CD4-positive, alpha-beta T cell treated with Interleukin-15 for 4 hours (primary cell): ENCODE measurements at places on chromosomes 5 and 9.

DNA sequence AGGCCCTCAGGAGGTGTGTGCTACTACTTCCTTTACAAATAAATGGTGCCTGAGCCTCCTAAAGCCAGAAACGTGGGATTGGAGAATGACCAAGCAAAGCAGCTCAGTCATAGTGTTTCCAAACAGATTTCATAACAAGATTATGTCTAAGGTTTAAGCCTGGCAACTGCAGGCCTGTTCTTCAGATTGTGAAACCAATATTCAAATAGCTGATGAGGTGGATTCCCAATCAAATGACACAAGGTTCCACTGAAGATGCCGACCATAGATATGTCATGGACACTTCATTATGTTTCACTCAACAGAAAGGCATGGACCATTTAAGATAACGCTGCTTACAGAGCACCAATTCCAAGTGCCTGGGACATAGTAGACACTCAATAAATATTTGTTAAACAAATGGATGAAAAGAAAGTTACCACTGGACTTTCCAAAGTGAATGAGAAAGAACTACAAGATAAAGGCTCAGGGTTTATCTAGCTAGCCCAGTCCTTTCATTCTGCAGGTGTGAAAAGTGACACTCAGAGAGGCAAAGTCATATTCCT, 189.5 kb downstream of the ACTL7B start:
- no peak for DNase-seq

GRCh38 chr5:131610198-131611063, 24.6 kb downstream of the RAPGEF6 start:
- no peak for DNase-seq

- no peak for DNase-seq
These were observed 27.9 kb upstream of the KLF9 start for GRCh38 chr9:70442328-70442848.

DNA sequence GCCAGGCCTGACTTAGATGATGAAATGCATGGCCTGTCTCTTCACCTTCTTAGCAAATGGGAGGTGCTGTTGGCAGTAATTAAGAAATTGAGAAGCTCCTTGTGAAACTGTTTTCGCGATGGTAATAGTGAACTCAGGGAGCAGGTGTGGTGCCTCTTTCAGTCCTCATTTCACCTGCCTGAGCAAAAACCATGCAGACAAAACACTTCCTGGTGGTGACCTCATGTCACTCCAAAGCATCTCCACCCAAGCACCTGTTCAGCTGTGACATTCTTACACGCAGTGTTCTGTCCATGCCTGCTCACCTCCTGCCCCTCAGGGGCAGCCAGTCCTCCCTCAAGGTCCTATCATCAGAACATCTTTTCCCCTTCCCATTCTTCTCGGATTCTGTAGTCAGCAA, 146.5 kb downstream of the CD180 start:
- no peak for DNase-seq

- no peak for DNase-seq
These were observed 33.6 kb upstream of the SARDH start for GRCh38 chr9:133771486-133772482.

DNA sequence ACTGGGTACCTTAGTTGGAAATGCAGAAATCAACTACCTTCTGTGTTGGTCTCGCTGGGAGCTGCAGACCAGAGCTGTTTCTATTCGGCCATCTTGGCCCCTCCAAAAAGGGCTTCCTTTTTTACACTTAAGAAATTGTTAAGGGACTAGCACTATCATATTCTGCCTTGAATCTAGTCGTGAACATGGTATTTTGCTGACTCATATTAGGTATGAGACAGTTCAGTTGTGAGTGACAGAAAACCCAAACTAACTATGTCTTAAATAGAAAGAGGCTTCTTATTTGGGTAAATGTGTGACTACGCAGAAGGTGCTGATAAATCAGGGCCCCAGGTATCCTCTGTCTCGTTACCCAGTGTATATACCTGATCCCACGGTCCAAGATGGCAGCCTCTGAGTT, 298.2 kb downstream of the EDIL3 start:
- no peak for DNase-seq

DNA sequence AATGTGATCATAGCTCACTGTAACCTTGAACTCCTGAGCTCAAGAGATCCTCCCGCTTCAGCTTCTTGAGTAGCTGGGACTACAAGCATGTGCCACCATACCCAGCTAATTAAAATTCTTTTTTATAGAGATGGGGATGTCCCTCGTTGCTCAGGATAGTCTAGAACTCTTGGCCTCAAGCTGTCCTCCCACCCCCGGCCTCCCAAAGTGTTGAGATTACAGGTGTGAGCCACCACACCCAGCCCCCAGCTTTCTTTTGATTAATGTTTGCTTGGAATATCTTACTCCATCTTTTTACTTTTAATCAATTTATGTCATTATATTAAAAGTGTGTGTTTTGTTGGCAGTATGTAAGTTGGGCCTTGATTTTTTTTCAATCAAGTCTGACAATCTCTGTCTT, 59.4 kb upstream of the EXOC3 start:
- no peak for DNase-seq

DNA sequence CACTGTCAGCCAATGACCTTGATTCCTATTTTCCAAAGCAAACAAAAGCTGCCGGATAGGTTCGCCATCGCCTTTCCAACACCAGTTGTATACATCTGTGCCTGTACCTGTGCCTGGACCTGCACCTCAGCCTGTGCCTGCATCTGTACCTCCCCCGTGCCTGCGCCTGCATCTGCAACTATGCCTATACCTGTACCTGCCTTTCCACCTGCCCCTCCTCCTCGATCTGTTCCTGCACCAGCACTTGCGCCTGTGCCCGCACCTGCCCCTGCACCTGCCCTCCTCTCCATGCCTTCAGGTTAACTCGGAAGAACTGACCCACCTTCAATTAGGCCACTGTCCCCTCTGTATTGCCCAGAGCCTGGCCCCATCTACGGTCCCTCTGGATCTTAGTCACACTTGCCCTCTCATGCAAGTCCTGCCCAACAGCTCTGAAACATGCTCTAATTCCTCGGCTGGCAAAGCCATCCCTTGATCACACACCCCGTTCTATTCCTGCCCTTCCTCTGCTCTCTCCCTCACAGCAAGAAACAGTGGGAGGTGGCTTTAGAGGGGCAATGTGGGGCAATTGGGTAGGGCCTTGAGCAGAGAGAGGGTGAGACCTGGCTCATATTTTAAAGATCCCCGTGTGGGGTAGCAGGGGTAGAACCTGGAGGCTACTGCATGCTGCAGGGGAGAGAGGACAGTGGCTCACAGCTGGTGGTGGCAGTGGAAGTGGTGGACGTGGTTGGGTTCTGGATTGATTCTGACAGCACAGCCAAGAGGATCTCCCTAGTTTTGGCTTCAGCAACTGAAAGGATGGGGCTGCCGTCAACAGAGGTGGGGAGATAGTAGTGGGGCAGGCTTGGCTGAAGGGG, 59.6 kb upstream of the PHYKPL start:
- DNase-seq: no peak

DNA sequence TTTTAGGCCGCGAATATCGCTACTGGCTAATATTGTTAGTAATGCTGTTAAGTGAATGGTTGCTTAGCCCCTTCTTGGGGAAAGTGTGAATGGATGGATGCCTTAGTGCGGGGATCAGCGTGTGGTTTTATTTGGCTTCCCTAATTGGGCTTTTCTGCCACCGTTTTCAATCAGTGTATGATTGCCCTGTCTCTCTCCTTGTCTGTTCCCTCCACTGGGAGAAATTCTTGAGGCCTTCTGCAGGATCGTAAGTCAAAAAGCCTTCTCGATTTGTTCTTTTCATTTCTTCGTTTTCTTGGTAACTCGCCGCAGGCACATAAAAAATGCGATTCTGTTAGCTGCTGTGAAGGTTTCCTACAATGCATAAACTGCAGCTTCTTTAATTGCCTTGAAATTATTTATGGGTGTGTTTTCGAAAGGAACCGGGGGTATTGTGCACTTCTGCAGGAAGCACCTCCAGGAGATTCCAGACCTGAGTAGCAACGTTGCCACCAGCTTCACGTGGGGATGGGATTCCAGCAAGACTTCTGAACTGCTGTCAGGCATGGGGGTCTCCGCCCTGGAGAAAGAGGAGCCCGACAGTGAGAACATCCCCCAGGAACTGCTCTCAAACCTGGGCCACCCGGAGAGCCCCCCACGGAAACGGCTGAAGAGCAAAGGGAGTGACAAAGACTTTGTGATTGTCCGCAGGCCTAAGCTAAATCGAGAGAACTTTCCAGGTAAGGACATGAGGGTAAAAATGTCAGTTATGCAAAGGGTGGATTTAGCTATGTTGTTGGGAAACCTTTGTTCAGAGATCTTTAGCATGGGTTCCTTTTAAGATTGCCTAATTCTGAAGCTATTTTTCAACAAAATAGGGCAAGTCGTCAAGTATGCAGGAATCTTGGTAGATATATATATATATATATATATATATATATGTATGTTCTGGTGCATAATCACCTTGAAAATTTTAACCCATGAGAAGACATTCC, 700 bp downstream of the SKP2 start:
- no peak for DNase-seq

DNA sequence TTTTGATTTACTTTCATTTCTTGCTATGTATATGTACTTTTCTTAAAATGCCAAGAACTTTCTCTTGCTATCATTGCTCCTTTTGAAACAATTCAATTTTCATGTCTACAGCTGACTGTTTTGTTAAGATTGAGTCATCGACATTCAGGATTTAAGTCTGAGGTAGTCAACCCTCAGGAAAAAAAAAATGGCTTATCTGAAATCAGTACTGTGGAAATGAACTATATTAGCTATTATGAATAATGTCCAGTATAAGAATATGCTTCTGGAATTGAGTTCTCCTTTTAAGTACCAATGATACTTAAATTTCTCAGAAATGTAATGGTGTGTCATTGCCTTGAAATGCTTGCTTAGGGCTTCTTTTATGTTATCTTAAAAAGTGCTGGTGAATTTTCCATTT, 37.9 kb downstream of the TNFAIP8 start:
- DNase-seq: no peak

GRCh38 chr5:168106008-168106761, 185.3 kb upstream of the WWC1 start:
- DNase-seq: no peak

- no peak for DNase-seq
These were observed 190.9 kb upstream of the ATP10B start for GRCh38 chr5:161042862-161043261.

GRCh38 chr5:55438998-55439397, 95.8 kb downstream of the PLPP1 start:
- DNase-seq: no peak

- DNase-seq: peak; percentile 72
These were observed 96.6 kb downstream of the PCSK1 start for GRCh38 chr5:96336351-96336985.

- no peak for DNase-seq
These were observed 638.1 kb downstream of the ACTL7B start for GRCh38 chr9:108217431-108218349.

DNA sequence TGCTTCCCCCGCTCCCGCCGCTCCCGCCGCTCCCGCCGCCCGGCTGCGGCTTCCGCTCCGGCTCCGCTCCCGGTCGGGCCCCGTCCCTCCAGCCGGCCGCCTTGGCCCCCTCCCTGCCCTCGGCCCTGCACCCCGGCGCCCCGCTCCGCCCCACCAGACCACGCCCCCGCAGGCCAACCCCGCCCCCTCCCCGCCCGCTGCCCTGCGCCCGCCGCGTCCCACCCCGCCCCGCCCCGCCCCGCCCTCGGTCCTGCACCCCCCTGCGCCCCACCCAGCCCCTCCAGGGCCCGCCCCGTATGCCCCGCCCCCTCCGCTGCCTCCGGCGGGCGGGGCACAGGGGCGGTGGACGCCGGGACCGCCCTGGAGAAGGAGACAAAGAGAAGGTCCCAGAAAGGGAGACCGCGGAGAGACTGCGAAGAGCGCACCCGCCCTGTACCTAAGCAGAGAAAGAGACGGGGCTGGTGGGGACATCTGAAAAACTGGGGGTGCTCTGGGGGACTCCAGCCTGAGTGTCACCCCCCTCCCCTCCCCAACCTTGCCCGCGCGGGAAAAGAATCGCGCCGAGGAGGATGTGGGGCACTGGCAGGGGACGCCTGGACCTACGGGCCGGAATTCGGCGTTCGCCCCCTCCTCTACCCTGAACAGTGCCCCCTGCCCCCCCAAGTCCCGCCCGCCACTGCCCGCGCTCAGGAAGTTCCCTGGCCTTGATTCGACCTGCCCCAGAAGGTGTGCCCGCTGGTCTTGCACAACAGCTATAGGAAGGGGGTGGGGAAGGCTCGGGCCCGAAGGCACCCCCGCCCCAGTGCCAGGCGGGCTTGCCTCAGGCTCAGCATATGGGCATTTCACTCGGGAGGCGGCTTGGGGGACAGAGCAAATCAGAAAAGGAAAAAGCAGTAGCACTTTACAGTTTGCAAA, 42.8 kb upstream of the STXBP1 start:
- DNase-seq: peak; percentile 78

DNA sequence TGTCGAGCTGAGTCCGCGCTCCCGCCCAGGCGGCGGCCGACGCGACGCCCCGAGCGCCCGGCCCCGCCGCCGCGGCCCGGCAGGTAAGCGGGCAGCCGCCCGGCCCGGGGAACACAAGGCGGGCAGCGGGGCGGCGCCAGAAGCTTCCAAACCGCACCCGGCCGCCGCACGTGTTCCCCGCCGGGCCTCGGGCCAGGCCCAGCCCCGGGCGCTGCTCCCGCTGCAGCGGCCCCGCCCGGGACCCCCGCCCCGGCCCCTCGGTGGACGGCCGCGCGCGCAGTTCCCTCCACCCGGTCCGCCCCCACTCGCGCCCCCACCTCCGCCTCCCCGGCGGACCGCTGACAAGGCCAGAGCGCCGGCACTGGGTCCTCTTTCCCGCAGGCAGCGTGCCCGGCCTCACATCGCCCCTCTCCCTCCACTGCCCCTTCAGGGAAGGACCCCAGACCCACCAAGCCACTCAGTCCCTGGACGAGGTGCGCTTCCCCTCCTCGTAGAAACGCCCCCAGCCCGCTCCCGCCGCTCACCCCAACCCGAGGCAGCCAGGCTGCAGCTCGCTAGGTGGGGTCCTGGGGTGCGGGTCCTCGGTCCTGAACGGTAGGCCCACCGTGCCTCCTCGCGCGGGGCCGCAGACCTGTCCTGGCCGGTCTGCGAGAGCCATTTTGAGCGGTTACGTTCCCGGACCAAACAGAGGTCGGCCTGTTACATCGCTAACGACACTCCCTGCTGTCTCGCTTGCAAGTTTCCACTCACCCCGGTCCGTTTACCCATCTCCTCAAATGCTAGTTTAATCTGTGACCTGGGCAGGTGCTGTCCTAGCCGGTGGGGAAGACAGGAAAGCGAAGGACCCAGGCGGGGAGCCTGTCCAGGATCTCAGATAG, 475 bp downstream of the WDR5 start:
- no peak for DNase-seq

DNA sequence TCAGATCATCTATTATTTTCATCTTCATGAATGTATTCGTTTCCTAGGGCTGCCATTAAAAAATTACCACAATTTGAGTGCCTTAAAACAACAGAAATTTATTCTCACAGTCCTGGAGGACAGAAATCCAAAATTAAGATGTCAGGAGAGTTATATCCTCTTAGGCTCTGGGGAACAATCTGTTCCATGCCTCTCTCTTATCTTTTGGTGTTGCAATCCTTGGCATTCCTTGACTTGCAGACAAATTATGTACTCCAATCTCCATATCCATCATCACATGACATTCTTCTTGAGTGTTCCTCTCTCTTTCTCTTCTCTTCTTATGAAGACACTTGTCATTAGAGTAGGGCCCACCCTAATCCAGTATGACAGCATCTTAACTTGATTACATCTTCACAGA, 339.4 kb downstream of the EFNA5 start:
- no peak for DNase-seq
